ENCODE measurements at places on chromosomes 5 and 9.

GRCh38 chr5:180684623-180685161 is 35.3 kb upstream of the FLT4 start:
- no peak for DNase-seq

GRCh38 chr9:1882711-1883403 is 132.3 kb upstream of the SMARCA2 start:
- DNase-seq: no peak

DNA sequence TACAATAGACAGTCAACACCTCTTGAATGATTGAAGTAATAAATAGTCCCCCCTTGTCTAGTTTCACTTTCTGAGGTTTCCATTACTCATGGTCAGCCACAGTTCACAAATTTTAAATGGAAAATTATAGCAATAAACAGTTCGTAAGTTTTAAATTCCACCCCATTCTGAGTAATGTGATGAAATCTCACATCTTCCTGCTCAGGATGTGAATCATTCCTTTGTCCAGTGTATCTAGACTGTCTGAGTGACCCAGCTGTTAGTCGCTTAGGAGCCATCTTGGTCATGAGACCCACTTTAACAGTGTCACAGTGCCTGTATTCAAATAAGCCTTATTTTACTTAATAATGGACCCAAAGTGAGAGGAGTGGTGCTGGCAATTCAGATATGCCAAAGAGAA is 311.6 kb upstream of the PRR16 start:
- DNase-seq: no peak

DNA sequence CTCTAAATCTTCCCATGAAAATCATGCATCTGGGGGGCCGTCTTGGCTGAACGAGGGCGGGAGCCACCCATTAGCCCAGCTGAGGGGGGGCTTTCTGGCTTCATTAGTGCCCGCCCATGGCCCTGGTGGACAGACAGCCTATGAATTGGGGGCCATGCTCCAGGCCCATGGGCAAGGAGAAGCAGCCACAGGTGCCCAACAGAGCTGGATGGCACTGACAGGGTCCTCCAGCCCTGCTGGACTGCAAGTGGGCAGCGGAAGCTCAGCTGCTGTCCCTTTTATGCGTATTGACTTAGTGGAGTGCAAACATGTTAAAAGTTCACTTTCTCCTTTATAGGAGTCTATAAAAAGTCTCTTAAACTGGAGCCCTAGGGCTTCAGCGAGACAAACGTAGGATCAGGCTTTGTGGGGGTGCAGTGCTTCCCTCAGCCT is 75.3 kb downstream of the MACROH2A1 start:
- no peak for DNase-seq

GRCh38 chr5:132498152-132498551 is 7.6 kb upstream of the IRF1 start:
- DNase-seq: no peak

- DNase-seq: no peak
These were observed 344.1 kb downstream of the TMEM38B start for GRCh38 chr9:106038266-106039001.

GRCh38 chr9:103188781-103189350 is 193.7 kb downstream of the CYLC2 start:
- no peak for DNase-seq

GRCh38 chr9:131043646-131044045 is 34.7 kb downstream of the LAMC3 start:
- no peak for DNase-seq

- no peak for DNase-seq
These were observed 78.9 kb downstream of the ALDH7A1 start for GRCh38 chr5:126516133-126516532.

DNA sequence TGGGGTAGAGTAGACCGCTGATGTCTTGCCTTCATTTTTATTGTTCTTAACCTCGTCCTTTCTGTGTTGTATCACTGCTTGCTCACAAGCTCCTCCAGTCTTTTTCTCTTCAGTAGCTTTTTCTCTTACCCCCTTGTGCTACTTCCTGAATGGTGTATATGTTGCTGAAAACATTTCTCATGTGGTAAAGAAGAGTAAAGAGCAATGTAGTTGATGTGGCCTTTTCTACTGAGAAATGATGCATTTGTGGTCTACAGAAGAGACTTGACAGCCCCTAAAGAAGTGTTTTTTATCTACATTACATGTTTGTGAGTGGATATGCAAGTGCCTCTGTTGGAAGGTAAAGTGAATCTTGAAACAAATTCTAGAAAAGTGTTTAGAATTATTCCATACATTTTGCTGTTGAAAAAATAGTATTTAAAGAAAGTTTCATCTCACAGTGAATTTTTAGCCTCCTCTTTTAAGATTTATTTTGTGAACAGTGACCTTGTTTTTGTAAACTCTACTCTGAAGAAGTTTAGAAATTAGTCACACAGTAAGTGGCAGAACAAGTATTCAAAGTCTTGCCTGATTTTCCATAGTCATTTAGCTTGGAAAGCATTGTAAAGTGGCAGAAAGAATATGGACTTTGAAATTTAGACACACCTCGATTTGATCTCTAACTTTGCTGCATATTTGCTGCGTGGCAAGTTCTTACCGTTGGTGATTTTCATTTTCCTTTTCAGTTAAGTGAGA is 17.4 kb downstream of the CDC42SE2 start:
- no peak for DNase-seq

DNA sequence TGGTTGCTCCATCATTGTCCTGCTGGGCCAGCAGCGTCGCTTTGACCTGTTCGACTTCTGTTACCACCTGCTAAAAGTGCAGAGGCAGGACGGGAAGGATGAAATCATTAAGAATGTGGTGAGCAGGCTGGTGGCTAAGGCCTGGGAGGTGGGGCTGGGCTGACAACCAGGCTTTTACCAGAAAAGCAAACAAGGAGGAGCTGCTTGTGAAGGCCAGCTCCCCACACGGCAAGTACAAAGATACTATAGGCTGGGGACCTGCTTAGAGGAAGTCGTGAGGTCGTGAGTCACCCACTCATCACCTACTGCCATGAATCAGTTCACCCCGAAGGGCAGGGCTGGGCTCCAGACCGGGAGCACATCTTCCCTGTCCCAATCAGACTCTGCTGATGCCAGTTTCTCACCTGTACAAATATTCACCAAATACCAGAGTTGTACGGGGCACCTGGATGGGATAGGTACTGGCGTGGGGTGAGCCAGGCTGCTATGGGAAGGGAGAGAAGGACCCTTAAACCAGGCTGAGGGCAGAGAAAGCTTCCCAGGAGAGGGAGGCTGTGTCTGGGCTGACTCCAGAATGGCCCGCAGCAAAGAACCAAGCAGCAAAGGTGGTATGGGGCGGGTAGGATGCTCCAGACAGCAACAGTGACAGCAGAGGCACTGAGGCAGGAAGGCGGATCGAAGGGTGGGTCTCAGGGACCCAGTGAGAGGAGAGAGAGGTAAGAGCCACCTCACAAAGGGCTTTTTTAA is 69.3 kb upstream of the NIPAL4 start:
- peak; percentile 73 for DNase-seq

DNA sequence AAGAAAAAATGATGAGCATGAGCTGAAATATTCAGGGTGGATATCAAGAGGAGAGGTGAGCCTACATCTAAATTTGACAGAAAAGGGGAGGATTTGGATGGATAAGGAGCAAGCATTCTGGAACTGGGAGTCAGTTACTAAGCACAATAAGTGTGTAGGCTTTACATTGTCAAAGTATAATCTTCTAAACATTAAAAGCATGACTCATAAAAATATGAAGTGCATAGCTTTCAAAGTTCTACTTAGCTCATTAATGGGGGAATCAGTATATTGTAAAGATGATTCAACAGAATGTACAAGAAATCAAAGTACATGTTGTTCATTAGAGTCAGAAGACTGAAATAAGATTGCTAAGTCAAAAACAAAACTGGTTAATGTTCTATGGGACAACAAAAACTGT is 248.0 kb upstream of the GAS1 start:
- DNase-seq: no peak

DNA sequence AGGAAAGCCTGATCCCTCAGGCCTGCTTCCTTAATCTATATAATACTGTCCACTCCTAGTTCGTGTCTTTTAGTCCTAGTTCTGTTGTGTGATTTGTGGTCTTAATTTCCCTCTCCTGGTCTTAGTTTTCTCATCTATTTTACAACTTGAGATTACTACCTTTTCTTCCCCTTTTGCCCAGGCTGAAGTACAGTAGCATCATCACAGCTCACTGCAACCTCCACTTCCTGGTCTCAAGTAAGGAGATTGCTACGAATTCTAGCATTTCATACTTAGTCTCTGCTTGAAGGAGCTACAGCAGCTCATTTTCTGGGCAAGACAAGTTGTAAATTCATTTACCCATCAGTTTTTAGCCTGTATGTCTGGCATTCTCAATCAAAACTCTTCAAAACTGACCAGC is 5.5 kb downstream of the TRIM32 start:
- no peak for DNase-seq

DNA sequence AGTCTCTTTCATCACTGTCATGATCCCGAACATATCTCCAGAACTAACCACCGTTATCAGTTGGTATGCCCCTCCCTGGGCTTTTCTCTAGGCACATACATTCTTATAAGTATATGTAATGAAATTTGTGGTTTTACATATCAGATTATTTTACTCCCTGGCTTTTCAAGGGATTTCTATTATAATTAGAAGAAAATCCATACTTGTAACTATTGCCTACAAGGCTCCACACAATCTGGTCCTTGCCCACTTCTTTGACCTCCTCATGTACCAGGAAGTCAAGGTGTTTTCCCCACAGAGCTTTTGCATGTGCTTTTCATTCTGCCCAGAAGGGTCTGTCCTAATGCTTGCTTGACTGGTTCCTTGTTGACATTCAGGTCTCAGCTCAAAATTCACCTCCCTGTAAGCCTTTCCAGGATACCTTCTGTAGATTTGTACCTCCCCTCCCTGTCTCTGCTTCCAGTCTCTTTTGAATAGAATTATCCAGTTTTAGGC is 33.6 kb upstream of the HSD17B4 start:
- DNase-seq: no peak

- no peak for DNase-seq
These were observed 89.4 kb upstream of the SH3PXD2B start for GRCh38 chr5:172543484-172544298.

DNA sequence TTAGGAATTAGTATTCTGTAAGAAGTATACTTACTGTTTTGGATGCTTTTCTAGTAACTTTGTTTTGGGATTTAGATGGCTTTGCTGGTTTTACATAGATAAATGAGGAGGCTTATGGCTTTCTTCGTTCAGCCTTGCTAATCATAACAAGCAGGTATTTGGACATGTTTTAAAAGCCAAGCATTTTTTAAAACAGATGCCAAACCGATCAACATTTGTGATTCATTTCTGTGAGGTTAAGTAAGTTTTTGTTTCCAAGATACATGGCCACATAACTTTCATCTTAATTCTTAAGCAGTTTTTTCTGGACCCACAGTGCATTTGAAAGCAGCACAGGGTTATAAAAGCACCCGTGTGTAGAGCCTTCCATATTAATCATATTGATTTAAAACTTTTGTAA is 21.7 kb downstream of the TARS1 start:
- DNase-seq: no peak

DNA sequence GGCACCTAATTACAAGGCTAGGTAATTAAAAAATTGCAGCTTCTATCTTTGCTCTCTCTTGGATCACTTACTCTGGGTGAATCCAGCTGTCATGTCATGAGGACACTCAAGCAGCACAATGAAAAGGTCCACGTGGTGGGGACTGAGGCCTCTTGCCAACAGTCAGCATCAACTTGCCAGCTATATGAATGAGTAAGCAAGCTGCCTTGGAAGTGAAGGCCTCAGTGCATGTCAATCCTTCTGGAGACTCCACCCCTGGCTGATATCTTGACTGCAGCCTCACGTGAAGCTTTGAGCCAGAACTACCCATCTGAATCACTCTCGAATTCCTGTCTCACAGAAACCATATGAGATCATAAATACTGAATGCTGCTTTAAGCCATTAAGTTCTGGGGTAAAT is 140.5 kb downstream of the SNX18 start:
- DNase-seq: no peak

- DNase-seq: peak; percentile 47
These were observed 18.7 kb upstream of the RHOBTB3 start for GRCh38 chr5:95712347-95712958.

GRCh38 chr9:113993838-113994540 is 84.1 kb downstream of the AMBP start:
- DNase-seq: no peak

DNA sequence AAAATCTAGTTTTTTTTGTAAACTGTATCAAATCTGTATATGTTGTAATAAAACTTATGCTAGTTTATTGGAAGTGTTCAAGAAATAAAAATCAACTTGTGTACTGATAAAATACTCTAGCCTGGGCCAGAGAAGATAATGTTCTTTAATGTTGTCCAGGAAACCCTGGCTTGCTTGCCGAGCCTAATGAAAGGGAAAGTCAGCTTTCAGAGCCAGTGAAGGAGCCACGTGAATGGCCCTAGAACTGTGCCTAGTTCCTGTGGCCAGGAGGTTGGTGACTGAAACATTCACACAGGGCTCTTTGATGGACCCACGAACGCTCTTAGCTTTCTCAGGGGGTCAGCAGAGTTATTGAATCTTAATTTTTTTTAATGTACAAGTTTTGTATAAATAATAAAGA is 24.3 kb downstream of the HMGCR start:
- DNase-seq: no peak

DNA sequence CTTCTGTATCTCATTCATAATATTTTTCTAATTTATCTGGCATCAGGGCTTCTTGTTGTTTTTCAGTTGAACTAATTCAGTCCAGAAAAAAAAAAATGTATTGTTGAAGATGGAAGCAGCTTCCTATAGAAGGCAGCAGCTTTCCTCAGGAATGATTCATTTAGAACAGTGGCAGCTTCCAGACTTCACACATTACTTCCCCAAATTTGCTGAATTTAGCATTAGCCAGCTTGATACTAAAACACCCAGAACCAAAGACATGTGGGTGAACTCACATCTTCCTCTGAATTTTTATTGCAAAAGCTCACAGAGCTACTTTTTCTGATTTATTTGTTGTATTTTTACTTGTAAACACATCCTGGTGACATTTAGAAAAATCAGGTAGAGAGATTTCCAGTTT is 53.8 kb downstream of the HCN1 start:
- DNase-seq: no peak

DNA sequence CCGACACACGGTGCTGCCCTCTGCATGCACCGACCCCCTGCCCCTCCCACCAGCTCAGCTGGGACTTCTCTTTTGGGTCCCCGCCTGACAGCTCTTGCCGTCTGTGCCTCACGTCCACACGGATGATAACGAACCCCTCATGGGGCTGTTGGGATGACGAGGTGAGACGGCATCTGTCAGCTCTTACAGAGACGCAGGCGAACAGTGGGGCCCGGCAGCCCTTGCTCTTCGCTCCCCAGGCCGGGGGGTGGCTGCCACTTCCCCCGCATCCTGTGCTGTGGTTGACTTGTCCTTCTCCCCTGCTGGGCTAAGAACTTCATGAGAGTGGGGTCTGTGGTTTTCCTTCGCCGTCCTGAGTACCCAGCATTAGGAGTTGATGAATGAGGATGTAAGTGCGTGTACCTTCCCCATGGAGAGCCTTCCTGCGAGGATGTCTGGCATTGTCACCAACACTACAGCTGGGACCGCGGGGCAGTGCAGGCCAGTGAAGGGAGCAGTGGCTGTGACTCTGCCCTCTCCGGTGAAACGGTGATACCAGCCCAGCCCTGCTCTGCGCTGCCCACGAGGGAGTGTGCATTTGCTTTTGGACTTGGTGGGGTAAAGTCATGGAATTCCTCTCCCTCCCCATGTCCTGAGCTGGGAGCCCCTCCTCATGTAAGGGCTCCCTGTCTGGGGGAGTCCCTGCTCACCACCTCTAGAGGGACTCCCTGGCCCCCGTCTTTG is 23.2 kb downstream of the HK3 start:
- no peak for DNase-seq

- DNase-seq: no peak
These were observed 32.4 kb downstream of the OSTF1 start for GRCh38 chr9:75120686-75121085.

Measured in activated naive CD4-positive, alpha-beta T cell treated with Interleukin-2 at 50 U/mL for 16 hours (primary cell).